ENCODE measurements at places on chromosomes 1 and 21.

GRCh38 chr1:100452641-100453040, 85.3 kb upstream of the GPR88 start:
- no peak for DNase-seq

- no peak for DNase-seq
Observed at GRCh38 chr1:184294101-184294500, 92.7 kb upstream of the C1orf21 start.

GRCh38 chr1:175045097-175045496, 21.9 kb upstream of the MRPS14 start:
- DNase-seq, result no peak

DNA sequence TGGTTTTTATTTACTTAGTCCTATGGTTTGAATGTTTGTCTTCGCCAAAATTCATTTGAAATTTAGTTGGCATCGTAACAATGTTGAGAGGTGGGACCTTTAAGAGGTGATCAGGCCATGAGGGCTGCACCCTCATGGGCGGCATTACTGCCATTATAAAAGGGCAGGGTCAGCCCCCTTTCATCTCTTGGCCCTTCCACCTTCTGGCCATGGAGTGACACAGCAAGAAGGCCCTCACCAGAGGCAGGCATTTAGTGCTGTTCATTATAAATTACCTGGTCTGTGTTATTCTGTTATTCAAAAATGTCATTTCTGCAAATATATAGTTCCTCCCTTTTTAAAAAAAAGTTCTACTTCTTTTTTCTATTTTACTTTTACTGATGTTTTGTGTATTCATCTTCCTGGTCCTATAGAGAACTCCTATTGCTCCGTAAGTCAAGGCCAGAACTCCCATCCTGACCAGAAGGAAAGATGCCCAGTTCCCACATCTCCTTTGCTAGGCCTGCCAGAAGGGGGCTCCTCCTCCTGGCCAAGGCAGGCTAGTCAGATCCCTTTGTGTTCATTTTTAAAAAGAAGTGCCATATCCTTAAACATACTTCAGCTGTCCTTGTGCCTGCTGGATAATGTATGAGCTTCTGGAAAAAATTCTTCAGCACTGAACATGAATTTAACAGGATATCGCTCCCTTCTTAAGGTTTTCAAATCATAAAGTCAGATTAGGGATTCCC, 10.0 kb upstream of the LBR start:
- DNase-seq, result no peak

DNA sequence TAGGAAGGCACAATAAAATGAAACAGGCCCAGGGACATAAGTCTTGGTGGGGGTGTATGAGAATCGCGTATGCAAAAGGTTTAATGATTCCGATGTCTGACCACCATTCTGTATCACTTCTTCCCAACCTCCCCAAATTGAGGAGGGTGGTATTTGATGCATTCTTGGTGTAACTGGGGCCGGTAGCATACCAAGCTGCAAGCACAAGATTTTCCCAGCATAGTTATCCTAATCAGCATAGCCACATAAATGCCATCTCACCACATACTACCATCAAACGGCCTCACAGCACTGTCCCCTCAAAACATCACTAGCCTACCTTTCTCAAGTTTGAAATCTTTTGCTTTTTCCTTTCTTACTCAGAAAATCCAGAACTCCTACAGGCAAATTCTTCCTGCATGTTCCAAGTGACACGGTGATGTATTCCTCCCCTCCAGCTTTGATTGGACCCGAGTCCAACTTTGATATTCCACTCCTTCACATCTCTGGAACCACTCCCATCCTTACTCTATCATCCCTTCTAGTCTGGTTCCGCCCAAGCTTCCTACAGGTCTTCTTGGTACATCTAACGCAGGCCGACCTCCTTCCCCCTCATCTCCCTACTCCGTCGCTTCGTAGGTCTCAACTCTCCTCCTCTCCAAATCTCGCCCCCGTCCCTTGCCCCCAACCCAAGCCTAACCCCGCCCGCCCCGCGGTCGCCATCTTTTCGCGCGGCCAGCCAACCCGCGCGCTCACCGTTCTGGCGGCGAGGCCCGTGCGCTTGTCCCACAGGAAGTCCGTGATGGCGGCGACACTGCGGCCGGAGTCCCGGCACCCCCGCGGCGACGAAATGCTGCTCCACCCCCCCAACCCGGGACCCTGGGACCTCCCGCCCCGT, 600 bp downstream of the CLK2 start:
- DNase-seq, result no peak

DNA sequence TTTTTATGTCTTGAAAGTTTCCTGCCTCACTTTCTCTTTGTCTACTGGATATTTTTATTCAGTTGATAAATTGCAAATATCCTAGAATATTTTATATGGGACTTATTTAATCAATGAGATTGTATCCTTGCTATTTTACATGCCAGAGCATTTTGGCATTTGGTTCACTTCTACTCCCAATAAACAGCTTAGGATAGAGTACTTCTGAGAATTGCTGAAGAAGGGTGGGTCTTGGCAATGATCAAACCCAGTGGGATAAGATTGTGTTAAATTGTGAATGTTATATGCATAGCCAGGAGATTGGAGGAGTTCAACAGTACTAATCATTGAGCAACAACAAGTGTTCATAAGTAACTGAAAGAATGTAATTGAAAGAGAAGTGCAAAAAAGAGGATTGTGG, 60.1 kb downstream of the SDCCAG8 start:
- no peak for DNase-seq

DNA sequence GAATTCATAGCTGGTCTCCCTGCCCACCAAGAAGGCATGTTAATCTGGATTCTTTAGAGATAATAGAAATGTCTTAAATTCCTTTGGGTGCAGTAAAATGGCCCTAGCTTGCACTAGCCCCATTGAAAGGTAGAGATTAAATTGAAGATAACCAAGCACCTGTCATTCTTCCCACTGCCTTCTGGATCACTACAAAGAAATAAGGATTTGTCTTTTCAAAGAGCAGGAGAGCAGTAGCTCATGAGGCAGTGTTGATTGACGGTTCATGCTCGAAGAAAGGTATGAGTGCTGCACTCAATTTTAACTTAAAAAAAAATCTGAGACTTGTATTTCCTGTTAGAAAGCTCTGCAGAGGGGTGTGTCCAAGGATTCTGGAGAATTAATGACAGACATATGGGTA, 74.9 kb upstream of the F3 start:
- no peak for DNase-seq

- DNase-seq, result no peak
Observed at GRCh38 chr1:98003442-98003841, 82.6 kb upstream of the DPYD start.
